ENCODE measurements at places on chromosomes 12 and 14.
A peak's percentile ranks its signal among the peaks of the same experiment; 100 is the strongest.

DNA sequence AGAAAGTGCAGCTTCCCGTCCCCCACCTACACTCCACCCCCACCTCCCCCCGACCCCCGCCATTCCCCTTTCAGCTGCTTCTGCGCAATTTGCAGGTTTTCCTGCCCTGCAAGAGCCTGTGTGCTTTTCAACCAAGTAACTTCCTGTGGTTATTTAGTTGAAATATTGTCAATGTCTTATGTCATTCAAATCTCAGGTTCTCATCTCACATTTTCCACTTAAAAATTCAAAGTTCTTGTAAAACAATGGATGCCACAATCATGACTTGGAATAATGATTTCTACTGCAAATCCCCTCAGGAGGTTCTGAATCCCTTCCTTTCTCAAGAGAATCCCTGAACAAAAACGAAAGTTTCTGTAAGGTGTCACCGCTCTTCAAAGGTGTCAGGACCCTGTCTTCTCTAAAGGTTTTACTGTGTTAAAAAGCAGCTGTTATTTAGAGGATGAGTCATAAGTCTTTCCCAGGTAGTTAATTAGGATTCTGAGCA lies 31.6 kb downstream of the WBP11 start:
- no peaks in the 10 kb centered on the region for H3K27me3 ChIP-seq
- H3K4me3 ChIP-seq, result peak overlapping the region; percentile 97
- peaks cover 23% of the 10 kb centered on the region for H3K4me1 ChIP-seq
- DNase-seq, result no peak
- H3K36me3 ChIP-seq, result no peaks in the 10 kb centered on the region

- H3K36me3 ChIP-seq, result no peaks in the 10 kb centered on the region
- DNase-seq, result no peak
- no peak overlapping the region for H3K4me3 ChIP-seq
- no peak overlapping the region for H3K27ac ChIP-seq
Observed at GRCh38 chr12:105698075-105698474, 367.6 kb downstream of the C12orf75 start.

DNA sequence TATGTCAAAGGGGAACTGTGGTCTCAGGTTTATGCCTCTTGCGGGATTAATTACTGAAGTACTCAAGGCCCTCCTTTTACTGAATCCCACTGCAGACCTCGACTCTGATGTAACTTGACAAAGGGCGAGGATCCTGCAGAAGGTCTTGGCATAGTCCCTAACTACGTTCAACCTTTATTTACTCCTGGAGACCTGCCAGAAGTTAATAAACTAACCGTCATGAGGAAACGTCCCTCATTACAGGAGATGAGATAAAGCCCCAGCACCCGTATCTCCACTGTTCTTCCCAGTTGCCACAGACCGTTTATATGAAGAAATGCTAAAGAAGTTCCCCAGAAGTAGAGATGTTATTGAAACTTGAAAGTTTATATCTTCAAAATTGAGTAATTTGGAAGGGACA lies 190.9 kb downstream of the ETV6 start:
- H3K4me3 ChIP-seq, result no peak overlapping the region
- DNase-seq, result no peak
- peaks cover 47% of the 10 kb centered on the region for H3K4me1 ChIP-seq
- H3K36me3 ChIP-seq, result peaks cover 11% of the 10 kb centered on the region

DNA sequence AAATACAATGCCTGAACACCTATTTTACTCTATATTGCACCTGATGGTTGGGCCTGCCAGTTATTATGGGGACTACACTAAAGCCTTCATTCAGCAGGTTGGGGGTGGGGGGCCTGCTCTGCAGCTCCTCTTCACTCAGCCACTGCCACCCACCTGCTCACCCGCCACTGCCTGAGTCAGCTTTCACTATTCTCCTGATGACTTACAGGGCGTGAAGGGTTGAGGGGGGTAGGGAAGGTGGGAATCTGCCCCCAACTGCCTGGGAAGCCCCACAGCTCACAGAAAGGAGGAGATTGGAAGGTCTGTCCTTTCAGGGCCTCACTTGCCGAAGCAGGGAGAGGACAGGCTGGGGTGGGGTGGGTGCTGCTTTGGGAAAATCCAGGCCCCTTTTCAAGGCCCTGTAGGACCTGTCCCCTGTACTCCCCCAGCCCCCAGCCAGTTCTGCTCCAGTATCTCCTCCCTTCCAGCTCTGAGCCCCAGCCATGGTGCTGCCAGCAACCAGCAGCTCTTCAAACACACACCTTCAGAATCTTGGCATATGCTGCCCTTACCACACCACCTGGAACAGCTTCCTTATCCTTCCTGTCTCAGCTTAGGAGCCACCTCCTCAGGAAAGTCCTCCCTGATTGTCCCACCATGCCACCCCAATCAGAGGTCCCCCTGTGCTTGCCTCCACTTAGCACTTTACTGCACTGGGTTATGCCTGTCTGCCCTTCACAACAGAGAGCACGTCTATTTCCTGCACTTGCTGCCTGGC lies 33.1 kb downstream of the IRF2BPL start:
- no peaks in the 10 kb centered on the region for H3K27me3 ChIP-seq
- no peak overlapping the region for H3K4me3 ChIP-seq
- no peak for DNase-seq
- no peak overlapping the region for H3K27ac ChIP-seq
- H3K4me1 ChIP-seq, result peaks cover 4% of the 10 kb centered on the region

- no peak overlapping the region for H3K4me3 ChIP-seq
- no peaks in the 10 kb centered on the region for H3K36me3 ChIP-seq
- DNase-seq, result no peak
- no peak overlapping the region for H3K27ac ChIP-seq
Observed at GRCh38 chr14:53896726-53897125, 59.9 kb downstream of the BMP4 start.

DNA sequence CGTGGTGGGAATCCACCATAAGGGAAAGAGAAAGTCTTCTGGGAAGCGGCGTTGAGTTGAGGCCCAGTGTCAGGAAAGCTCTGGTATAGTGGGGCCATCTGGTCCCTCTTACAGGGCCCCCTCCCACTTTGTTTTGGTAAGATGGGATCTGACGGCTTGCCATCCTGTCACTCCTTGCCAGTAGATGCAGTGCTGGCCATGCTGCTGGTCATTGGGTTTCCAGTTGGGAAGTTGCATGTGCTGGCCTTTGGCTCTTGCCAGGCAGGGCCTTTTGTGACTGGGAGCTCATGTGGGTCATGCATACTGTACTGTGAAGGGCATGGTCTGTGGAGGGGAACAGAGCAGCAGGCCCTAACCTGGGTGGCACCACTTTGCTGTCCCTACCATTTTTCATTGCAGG lies 3.8 kb downstream of the TRAF3 start:
- no peaks in the 10 kb centered on the region for H3K27me3 ChIP-seq
- H3K36me3 ChIP-seq, result no peaks in the 10 kb centered on the region
- H3K27ac ChIP-seq, result no peak overlapping the region
- H3K4me1 ChIP-seq, result peaks cover 30% of the 10 kb centered on the region

DNA sequence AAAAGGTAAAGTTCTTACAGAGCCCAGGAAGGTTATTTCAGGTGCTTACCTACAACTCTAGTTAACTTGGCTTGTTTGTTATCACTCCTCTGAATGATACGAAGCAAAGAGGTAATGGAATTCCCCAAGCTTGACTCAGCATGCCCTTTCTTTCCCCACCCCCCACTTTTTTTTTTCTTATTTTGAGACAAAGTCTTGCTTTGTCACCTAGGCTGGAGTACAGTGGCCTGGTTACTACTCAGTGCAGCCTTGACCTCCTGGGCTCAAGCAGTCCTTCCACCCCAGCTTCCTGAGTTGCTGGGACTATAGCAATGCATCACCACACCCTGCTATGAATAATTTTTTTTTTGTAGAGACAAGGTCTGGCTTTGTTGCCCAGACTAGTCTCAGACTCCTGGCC lies 17.1 kb upstream of the YBX3 start:
- no peaks in the 10 kb centered on the region for H3K4me1 ChIP-seq
- no peak for DNase-seq
- H3K27me3 ChIP-seq, result peaks cover 4% of the 10 kb centered on the region
- no peak overlapping the region for H3K4me3 ChIP-seq
- no peak overlapping the region for H3K27ac ChIP-seq

DNA sequence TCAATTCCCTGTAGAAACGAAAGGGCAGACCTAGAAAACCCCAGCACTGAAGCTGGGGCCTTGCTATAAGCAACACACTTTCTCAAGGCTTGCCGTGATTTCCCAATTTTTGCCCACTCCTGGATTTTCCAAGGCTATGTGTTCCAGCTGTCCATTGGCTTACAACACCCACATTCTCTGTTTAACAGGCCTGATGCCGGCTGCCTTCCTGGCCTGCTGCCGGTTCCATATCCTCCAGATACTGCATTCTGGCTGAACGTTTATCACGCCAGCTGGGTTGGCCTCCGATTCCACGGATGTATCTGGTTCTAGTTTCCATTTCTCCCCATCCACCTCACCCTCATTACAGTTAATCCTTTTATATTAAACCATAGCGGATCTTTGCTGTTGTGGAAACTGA lies 2.0 kb upstream of the PCNX1 start:
- peaks cover 23% of the 10 kb centered on the region for H3K4me1 ChIP-seq
- DNase-seq, result no peak
- H3K27ac ChIP-seq, result peak overlapping the region; percentile 67
- H3K4me3 ChIP-seq, result no peak overlapping the region

DNA sequence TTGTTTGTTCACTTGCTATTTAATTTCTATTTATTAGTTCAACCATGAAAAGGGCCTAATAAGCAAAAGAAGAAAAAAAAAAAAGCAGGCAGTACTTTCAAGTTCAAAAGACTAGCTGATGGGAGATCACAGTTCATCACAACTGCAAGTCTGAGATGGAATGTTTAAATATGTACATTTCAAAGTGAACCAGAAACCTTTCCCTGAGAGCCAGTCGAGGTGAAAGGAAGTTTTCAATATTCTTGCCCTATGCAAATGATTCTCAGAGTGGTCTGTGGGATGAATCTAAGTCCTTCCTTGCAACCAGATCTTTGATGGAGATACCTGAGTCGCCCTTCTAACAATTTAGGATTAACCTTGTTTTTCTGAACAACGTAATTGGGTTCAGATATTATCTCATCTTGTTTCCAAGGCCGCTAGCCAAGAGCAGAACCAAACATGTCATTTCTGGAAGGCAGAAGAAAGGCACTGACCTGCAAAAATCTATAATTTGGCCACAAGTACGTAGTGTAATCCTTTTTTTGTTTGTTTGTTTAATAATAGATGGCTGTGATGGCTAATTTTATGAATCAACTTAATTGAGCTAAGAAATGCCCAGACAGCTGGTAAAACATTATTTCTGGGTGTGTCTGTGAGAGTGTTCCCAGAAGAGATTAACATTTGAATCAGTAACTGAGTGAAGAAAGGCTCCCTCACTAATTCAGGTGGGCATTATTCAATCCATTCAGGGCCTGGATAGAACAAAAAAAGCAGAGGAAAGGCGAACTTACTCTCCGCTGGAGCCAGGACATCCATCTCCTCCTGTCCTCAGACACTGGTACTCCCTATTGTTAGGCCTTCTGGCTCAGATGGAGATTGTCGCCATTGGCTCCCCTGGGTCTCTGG lies 171.1 kb upstream of the TMPO start:
- H3K27ac ChIP-seq, result no peak overlapping the region
- H3K4me1 ChIP-seq, result no peaks in the 10 kb centered on the region
- DNase-seq, result no peak

- H3K27me3 ChIP-seq, result no peaks in the 10 kb centered on the region
- H3K4me3 ChIP-seq, result no peak overlapping the region
- peak; percentile 79 for DNase-seq
- H3K36me3 ChIP-seq, result peaks cover 18% of the 10 kb centered on the region
- peaks cover 48% of the 10 kb centered on the region for H3K4me1 ChIP-seq
Observed at GRCh38 chr14:59360923-59361794, 104.0 kb downstream of the GPR135 start.

Data from upper lobe of right lung (tissue), 1 donor.